Neural progenitor cell (in vitro differentiated cells): ENCODE measurements at places on chromosomes 5 and 9.

DNA sequence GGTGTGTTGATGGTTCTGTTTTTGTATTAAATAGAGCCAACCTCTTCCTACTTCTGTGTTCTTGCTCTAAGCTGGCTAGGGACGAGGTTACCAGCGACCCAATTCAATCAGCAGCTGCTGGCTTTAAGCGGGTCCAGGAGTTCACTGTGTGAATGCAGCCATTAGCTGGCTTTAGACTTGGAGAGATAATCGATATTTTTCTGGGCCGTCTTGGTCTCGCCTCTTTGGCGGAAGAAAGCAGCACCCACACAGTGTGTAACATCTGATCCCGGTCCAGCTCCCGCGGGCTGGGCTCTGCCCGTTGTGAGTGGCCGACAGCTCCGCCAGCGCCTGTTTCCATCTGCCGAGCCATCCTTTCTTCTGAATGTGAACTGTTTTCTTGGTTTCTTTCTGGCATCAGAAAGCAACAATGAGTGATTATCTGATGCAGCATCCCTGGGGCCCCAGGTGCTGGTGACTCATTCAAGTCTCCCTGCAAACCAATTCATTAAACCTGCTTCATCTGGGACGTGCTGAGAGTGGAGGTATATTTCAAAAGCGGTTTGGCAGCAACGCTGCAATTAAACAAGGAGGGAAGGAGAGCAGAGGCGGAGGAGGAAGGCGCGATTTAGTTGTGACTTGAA is 90.8 kb upstream of the IRX4 start:
- DNase-seq, result peak; percentile 34

DNA sequence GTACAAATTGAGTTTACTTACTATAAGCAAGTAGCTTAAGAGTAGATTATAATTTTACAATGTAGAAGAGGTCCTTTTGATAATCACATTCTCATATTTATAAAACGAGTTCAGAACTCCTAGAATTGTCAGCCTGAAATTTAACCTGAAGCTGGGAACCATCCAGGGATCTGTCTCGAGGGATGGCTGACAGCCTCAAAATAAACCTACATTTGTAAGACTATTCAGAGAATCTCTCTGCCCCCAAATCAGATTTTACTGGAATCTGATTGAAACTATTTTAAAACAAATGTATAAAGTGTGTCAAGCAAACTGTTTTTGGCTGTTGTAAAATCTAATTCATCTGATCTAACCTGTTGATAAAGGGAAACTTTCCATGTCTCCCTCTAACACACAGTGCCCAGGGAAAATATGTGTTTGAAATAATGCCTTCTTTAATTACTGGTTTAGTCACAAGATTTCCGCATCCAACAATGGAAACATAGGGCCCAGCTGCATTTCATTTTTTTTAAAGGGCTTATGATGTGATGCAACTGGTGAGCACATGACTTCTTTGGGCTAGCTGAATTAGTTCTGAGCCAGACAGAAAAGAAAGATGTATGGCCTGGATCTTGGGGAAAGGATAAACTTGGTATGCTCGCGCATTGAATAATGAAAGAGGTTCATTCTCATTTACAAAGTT is 30.3 kb downstream of the SLC25A46 start:
- DNase-seq, result no peak

- DNase-seq, result no peak
These were observed 125.5 kb upstream of the RAI14 start for GRCh38 chr5:34530637-34531036.

- DNase-seq, result no peak
These were observed 61.5 kb downstream of the SV2C start for GRCh38 chr5:76144513-76145274.

GRCh38 chr5:67799732-67800234 is 415.8 kb upstream of the PIK3R1 start:
- no peak for DNase-seq

GRCh38 chr5:179407191-179408175 is 62.2 kb upstream of the ADAMTS2 start:
- no peak for DNase-seq

GRCh38 chr5:147439254-147439653 is 70.6 kb downstream of the DPYSL3 start:
- DNase-seq, result no peak

GRCh38 chr9:1294641-1295258 is 244.6 kb downstream of the DMRT2 start:
- no peak for DNase-seq

GRCh38 chr5:10863763-10864383 is 102.8 kb upstream of the DAP start:
- peak; percentile 65 for DNase-seq

DNA sequence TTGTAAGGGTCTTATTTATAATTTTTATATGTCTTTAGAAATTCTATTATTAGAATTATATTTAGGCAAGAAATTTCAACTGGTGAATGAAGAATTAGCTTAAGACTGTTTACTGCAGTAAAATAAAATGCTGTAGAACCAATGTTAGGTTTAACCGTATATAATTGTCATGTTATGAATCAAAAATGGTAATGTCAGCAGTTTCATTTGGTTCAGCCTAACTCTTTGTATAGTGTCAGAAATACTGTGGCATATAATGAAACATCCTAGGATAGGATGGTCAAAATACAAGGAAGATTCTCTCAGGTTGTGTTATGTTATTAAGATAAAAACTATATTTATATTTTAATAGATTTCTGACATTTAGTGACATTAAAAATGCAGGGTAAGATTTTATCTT is 64.4 kb upstream of the EIF4EBP3 start:
- DNase-seq, result no peak

DNA sequence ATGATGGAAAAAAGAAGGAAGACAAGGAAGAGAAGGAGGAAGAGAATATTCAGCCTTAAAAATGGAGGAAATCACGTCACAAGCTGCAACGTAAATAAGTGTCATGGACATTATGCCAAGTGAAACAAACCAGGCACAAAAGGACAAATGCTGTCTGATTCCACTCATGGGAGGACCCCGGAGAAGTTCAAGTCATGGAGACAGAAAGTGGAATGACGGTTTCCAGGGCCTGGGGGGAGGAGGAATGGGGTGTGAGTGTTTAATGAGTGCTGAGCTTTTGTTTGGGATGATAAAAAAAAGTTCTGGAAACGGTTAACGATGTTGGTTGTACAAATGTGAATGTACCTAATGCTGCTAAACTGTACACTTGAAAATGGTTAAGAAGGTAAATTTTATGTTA is 439.5 kb downstream of the GADD45G start:
- no peak for DNase-seq

- DNase-seq, result peak; percentile 91
These were observed 23.6 kb downstream of the PCDHGC5 start for GRCh38 chr5:141512390-141512910.
